Panc1 (cell line): ENCODE measurements at places on chromosomes 6 and 20.

GRCh38 chr6:125598422-125598821, 151.0 kb upstream of the HEY2 start:
- peak; percentile 33 for DNase-seq

DNA sequence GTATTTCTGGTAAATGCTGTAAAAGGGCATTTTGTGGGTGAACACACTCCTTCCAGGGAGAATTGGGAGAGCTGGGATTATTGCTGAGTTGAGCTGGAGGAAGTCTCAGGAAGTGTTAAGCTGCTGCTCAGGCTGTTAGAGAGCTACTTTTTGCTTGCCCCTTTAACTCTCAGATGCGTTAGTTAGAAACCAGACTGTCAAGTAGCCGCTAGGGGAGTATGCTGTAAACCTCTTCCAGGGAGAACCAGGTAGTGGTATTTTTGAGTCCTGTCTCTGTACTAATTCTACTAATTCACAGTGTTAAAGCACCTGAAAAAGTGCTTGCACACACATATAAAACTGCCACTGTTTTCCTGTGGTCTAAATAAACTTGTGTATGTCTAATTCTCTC, 6.6 kb upstream of the GFRAL start:
- no peak for DNase-seq

- DNase-seq = no peak
Measured at GRCh38 chr6:4377603-4378002, 242.2 kb upstream of the ECI2 start.

DNA sequence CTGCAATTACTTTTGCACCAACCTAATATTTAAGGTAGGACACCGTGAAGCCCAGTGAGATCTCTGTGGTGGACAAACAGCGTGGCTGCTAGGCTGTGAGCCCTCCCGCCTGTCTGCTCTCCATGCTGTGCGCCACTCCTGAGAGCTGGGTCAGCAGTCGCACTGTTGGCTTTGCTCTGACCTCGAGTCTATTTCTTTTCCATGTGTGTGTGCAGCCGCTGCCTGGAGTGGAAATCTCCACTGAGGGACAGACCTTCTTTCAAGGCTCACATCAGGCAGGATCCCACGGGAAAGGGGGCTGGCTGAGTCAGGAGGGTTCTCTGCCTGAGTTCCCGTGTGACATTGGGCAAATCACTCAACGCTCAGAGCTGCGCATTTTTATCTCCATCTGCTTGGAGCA, 27.1 kb downstream of the RIPOR3 start:
- DNase-seq = no peak

DNA sequence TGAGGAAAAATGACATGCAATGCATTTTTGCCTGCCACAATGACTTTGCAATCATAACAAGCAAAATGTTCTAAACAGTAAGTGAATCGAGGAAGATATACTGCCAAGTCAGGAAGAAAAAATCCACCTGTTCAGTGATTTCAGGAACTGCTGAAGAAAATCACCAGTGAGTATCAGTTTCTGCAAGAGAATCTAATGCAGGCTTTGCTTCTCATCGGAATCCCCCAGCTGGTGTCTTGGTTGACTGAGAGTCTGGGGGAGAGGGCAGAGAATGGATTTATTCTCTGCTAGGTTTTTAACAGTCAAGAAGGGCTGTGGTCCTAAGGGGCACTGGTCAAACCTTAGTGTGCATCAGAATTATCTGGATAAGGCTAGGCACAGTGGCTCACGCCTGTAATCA, 363.4 kb downstream of the CDH26 start:
- DNase-seq = no peak

- no peak for DNase-seq
Measured at GRCh38 chr6:54291146-54291545, 17.1 kb upstream of the TINAG start.

DNA sequence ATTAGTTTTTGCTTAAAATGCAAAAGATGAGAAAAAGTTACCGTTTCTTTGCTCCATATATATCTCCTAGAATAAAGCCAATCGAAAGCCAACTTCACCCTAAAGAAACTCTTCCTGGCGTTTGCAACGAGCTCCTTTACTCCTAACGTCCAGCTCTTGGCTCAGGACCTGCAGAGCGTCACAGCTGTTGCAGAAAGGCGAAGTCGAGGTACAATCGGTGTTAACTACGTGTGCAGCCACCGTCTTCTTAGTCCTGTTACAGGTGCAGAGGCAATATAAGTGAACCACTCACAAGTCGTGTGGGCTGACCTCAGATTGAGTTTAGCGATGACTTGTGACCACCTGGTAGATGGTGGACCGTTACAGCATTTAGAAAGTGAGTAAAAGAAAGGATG, 113.1 kb downstream of the TRIM27 start:
- no peak for DNase-seq

- no peak for DNase-seq
Measured at GRCh38 chr20:15854911-15855310, 718.3 kb downstream of the KIF16B start.

DNA sequence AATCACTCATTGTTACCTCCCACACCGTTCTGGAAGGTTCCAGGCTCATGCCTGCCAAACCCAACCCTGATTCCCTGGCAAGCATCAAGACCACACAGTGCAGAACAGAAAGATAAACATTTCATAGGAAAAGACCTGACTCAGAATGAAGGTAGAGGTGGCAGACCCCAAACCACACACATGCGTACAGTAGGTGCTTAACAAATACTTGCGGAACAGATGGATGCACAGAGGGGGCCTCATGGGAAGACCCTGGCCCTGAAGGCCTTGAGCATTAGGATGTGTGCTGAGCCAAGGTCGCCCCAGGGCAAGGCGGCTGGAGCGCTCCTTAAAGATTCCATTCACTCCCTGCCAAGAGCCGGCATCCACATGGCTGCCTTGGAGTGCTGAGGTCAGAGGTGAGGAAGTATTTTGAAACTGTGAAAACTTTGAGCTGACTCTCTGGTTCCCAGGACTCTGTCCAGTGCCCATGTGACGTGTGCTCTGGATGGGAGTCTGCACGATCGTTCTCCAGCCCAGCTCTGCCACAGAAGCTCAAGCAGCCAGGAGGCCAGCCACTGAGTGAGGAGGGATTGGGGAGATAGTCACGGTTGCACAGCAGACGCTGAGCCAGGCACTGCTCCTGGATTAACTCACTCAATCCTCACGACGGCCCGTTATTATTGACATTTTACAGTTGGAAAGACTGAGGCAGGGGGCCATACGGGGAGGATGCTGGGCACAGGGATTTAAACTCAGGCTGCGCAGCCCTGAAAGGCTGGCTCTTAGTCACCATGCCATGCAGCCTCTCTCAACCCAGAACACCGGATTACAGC, 65.5 kb upstream of the AFDN start:
- DNase-seq = no peak

GRCh38 chr20:51340451-51340840, 202.1 kb downstream of the NFATC2 start:
- no peak for DNase-seq

DNA sequence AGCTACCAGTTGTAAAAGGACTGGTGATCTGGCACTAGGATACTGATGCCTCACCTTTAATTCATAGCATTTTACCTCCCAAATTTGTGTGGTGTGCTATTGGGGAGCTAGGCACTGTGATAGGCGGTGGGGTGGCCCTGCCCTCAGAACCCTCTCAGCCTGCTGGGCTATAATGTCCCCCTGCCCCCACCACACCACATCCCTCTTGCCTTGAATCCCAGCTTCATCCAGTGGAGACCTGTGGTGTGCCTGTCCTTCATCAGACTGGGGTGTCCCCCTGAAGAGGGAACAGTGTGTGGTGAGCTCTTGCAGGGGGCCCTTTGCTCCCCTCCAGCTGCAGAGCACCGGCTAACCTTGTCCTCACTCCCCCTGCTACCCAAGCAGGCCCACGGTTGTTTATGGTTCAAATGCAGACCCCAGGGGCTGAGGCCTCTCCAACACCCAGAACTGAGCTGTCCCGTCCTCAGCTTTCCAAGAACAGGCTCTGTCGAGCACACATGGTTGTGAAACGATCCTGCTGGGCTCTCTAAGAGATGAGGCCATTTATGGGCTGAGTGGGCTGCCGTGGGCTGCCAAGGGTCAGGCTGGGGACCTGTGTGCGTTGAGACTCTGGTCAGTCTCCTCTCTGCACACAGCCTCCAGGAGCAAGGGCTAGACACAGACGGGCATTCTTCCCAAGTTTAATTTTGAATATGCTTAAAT, 26.9 kb upstream of the VEGFA start:
- DNase-seq = no peak

- no peak for DNase-seq
Measured at GRCh38 chr20:19414600-19414999, 202.2 kb downstream of the SLC24A3 start.

DNA sequence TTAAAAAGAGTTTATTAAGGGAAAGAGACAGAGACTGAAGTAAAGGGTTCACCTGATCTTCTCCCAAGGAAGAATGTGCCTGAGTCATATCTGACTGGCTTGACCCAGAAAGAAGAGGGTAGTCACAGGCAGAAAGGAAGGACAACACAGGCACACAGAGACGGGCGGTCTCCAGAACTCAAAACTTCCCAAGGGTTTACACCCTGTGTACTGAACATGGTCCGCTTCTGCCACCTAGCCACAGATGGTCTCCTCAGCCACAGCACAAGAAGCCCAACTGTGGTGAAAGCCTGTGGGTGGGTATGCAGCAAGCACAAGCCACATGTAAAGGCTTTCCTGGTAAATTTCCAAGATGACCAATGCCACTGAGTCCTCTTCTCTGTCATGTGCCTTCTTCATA, 17.2 kb downstream of the UNC5CL start:
- DNase-seq = no peak

DNA sequence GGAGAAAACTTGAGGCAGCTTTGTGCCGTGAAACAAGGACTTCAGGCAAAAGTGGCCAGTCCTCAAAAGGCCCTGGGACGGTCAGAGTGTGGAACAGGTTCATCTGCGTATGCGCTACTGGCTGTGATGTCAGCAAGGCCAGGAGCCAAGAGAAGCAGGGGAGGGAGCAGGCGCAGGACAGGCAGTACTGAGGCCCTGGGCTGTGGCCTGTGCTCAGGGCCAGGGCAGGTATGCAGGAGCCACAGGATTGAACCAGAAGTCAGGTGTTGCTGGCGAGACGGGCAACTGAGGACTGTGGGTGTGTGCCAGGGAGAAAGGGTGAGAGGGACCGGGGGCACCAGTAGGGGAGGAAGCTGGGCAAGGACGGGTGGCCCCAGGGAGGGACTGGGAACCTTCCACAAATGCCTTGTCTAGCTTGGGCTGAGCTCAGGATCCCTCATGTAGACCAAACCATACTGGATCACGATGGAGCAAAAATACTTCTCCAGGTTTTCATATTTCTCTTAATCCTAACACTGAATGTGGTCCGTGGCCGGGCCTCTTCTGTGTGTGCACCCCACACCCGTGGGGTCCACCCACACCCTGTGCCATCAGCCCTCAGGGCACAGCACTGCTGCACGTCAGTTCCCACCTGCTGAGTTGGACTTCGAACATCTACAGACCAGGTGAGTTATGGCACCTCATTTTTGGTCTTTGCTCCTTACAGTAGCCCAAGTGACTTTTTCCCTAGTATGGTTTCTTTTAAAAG, 46.9 kb downstream of the GINS1 start:
- DNase-seq = no peak

- DNase-seq = no peak
Measured at GRCh38 chr6:106258726-106259125, 66.8 kb downstream of the ATG5 start.

DNA sequence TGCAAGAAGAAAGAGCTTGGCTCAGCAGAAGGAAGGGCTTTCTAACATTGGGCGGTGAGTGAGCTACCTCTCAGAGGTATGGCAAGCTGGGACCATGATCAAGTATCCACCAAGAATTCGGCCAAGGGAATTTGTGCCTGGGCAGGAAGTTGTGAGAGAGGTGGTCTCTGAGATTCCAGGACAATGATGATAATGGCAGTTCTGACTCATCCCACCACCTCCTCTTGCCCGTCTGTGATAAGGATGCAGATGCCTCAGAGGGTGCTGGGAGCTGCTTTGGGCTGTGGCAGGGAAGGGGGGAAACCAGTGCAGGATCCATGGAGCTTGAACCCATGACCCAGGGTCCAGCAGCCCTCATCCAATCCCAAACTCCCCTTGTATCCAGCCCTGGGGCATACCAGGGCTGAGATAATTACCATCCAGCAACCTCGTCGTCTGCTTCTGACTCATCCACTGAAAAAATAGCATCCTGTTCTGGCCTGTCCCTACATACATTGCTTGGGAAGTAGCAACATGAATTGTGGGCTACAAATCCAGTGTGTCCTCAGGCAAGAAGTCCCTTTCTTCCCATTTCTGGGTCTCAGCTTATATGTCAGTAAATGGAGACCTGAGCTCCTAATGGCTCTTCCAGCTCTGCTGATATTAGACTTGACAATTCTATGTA, 5.9 kb downstream of the TGM6 start:
- no peak for DNase-seq

- DNase-seq = no peak
Measured at GRCh38 chr6:83038246-83038645, 27.4 kb downstream of the UBE3D start.

DNA sequence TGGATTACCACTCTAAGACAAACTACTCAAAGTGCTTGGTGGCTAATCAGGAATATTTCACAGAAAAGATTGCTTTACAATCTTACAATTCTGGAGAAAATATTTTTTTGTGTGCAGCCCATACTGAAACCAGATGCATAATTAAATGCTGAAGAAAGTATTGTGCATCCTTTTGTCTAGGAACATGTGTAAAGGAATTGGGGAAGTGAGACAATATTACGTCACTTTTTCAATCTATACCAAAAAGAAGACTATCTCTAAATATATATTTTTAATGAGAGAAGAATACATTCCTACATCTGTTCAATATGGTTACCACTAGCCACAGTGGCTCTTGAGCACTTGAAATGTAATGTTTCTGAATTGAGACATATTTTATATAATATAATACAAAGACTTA, 992.5 kb upstream of the ADGRB3 start:
- no peak for DNase-seq

DNA sequence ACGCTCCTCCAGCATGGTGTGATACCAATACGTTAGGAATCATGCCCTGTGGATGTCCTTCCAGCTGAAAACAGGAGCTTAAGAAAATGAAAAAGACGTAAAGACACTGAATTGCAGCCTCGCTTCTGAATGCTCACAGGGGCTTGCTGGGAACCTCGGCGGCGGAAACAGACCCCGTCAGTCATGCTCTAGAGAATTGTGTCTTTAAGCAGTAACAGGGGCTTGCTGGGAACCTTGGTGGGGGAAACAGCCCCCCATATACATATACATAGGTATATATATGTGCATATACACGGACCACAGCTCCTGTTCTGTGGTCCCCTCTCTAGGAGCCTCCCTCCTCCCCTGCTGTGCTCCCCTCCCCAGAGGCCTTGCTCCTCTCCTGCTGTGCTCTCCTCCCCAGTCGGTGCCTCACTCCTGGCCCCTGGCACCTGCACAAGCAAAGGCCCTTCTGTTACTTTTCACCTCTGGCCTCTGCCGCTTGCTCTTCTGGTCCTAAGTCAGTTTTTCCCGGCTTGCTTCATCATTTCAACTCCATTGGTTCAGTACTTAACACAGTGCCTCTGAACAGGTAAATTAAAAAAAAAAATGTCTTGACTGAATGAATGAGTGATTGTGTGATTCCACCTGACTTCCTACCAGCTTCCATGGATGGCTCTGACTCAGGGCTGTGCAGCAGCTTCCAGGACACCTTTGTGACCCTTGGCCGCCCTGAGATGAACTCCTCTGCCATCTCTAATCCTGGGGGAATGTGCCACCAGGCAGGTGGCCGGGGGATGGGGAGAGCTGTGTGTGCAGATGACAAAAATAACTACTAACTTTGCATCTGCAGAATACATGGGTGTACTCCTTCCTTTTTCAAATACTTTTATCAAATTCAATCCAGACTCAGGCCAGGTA, 246.1 kb downstream of the SMOC2 start:
- no peak for DNase-seq
